ENCODE measurements at places on chromosomes 1 and 21.

- no peak for DNase-seq
Measured at GRCh38 chr1:212651521-212651920, 43.0 kb downstream of the ATF3 start.

- DNase-seq = no peak
Measured at GRCh38 chr1:193951984-193952383, 765.6 kb upstream of the B3GALT2 start.

DNA sequence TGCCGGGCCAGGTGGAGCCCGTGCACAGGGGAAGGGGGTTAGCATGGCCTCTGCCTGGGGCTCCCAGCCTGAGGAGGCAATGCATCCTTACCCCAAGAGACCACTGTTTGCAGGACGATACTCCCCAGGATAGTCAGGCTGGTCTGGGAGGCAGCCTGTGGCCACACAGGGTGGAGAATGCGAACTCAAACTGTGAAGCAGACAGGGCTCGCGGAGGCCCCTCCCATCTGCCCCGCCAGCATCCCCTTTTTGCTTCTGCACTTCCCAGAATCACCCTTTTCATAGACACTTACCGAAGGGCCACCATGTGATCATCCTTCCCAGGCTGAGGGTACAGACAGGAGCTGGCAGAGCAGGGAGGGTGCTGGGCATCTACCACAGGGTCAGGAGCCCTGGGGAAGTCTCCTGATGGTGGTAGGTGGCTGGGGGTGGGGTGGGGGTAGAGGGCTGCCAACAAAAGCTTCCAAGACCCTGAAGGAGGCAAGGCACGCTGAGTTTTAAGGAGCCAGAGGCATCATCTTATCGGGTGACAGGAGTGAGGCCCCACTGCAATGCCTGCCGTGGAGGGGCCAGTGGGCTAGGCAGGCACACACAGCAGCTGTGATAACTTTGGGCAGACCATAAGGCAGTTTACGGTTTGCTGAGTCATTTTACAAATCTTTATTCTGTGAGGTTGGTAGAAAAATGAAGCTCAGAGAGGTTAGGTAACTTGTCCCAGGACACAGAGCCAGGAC lies 31.3 kb upstream of the BTG2 start:
- no peak for DNase-seq

GRCh38 chr1:239841631-239842030 lies 250.1 kb upstream of the FMN2 start:
- DNase-seq = no peak

DNA sequence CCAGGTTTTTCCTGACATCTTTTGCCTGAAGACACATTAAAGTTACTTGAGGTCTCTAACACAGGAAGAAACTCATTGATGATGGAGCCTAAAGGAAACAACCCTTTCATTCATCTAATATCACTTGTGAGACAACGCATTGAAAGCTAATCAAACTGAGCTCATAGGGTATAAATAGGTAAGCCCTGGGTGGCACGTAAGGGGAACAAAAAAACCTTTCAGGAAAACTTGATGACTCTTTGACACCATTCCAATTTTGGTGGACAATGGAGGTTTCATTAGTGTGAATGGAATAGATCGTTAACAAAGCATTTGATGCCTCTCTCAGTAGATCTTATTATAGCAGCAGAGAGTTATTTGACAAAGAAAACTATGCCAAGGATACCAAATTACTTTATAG lies 80.7 kb upstream of the DUSP10 start:
- DNase-seq = no peak

GRCh38 chr21:46661211-46661625 lies 25.7 kb downstream of the PRMT2 start:
- no peak for DNase-seq

DNA sequence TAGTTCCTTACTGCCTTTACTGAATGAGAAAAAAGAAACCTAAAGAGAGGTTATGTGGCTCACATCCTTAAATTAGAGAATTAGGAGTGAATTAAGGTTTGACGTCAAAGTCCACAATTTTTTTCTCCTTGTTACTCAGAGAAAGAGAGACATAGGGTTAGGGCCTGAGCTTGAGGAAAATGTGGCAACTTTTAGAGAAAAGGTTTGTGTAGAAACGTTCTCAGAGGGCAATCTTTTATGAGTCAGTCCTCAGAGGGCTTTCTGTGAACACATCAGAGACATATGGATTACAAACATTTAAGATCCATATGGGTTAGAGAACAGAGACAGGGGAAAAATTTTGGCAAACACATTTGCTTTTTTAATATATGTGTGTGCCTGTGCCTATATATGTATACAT lies 242.8 kb downstream of the TGFB2 start:
- DNase-seq = no peak

DNA sequence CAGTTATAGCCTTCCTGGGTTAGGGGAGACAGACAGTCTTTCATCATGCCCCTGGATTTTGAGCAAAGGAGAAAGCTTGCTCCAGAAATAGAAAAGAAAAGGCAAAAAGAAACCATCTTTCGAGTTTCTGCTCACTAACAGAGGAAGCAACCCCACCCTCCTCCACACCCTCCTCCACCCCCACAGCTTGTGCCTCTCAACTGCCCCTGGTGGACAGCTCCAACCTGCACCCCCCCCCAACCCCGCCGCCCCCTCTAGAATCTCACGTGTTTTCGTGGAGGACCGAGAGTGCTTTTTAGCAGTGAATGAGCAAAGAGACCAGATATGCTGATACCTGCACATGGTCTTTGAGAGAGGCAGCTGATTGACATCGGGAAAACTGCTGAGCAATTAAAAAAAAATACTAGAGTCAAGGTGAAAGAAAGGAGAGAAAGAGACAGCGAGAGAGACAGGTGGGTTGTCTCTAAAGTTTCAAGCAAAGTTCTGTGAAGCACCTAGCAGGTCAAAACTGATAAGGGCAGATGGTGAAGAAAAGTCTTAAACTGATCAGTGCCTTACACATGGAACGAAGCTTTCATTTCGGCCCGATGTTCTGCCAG lies 358.3 kb downstream of the KIF26B start:
- DNase-seq = no peak

GRCh38 chr1:53919675-53920066 lies 25.7 kb downstream of the DIO1 start:
- DNase-seq = no peak

DNA sequence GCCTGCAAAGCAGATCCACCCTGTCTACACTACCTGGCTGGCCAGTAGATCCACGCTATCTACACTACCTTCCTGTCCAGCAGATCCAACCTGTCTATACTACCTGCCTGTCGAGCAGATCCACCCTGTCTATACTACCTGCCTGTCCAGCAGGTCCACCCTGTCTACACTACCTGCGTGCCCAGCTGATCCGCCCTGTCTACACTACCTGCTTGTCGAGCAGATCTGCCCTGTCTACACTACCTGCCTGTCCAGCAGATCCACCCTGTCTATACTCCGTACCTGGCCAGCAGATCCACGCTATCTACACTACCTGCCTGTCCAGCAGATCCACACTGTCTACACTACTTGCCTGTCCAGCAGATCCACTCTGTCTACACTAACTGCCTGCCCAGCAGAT lies 102.8 kb upstream of the SAMD11 start:
- DNase-seq = no peak

DNA sequence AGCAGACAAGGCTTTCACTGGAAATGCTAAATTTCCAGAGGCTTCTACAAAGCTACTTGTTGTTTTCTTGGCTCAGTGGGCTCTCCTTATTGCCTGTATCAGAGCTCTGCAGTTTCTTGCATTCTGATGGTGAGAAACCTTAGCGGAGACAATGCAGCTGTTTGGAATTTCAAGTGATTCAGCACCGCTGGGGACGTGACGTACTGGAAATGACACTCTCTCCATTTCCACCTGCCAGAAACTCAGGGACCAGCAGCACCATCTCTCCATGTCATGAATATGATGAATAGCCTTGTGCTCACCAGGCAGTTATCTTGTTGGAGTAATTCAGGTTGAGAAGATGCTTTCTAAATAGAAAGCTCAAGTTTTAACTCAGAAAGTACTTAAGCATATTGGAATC lies 497.2 kb upstream of the DEPDC1 start:
- DNase-seq = no peak

GRCh38 chr1:228778961-228779360 lies 43.7 kb downstream of the RHOU start:
- no peak for DNase-seq

DNA sequence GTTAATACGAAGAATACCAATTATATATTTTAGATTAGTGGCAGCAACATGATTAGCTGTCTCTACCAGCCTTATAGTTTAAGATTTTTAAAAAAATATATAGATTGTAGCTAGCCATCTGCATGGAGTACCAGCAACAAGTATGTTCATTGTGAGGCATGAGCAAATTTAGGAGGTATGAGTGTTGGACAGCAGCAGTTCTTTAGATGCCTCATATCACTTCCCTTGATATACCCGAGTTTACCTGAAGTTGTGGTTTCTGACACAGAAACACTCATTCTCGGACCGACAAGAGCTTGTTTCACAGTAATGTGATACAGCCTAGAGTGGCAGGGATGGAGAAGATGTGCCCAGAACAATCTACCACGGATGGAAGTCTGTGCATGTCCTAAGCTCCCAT lies 69.1 kb downstream of the RGS18 start:
- no peak for DNase-seq

GRCh38 chr1:230701895-230702768 lies 11.8 kb downstream of the AGT start:
- DNase-seq = no peak

- no peak for DNase-seq
Measured at GRCh38 chr21:15498455-15498854, 231.3 kb upstream of the USP25 start.

- no peak for DNase-seq
Measured at GRCh38 chr1:163082971-163083370, 13.8 kb downstream of the RGS4 start.

DNA sequence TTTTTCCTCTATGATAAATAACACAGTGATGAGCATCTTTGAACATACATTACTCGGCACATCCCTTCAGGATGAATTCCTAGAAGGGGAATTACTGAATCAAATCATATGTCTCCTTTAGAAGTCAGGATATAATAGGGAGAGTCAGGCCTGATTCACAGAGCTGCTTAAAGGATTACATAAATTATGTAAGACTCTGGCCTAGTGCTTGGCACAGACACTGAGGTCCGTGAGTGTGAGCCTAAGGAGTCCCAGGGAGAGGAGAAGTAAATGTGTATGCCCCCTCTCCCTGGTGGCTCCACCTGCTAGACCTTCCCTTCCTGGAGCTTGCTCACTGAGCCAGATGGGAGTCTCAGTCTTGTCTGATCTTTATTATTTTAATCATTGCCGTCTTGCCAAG lies 8.6 kb upstream of the FOXE3 start:
- DNase-seq = no peak

- no peak for DNase-seq
Measured at GRCh38 chr21:27581168-27581567, 614.3 kb upstream of the ADAMTS5 start.

DNA sequence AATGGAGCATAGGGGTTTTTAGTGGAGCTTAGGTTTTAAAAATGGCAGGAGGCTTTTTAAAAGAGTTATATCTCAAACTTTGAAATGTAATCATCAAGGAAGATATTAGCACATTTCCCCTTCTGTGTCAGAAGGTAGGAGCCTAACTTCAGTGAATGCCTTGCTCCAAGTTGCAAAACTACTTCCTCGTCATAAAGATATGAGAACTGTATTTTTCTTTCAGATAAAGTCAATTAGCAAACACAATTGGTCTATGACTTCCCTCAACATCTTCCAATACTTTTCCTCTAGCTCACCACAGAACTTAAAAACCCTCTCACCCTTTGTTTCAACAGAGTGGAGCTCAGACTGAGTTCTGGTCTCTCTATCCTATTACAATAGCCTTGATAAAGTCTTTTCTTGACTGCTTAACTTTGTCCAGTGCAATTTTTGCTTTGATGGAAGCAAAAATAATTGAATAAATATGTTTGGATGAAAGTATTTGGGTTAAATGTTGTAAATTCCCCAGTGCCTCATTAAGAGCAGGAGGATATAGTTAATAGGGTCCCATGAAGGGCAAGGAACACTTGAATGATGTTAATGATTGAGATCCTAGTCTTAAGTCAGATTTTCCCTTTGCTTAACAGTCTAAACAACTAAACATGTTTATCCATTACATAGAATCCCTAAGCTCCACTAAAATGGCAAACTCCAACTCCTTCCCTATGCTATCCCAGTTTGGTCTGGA lies 58.9 kb downstream of the TNFSF18 start:
- no peak for DNase-seq

GRCh38 chr1:8424539-8425116 lies 106.7 kb downstream of the SLC45A1 start:
- DNase-seq = no peak

DNA sequence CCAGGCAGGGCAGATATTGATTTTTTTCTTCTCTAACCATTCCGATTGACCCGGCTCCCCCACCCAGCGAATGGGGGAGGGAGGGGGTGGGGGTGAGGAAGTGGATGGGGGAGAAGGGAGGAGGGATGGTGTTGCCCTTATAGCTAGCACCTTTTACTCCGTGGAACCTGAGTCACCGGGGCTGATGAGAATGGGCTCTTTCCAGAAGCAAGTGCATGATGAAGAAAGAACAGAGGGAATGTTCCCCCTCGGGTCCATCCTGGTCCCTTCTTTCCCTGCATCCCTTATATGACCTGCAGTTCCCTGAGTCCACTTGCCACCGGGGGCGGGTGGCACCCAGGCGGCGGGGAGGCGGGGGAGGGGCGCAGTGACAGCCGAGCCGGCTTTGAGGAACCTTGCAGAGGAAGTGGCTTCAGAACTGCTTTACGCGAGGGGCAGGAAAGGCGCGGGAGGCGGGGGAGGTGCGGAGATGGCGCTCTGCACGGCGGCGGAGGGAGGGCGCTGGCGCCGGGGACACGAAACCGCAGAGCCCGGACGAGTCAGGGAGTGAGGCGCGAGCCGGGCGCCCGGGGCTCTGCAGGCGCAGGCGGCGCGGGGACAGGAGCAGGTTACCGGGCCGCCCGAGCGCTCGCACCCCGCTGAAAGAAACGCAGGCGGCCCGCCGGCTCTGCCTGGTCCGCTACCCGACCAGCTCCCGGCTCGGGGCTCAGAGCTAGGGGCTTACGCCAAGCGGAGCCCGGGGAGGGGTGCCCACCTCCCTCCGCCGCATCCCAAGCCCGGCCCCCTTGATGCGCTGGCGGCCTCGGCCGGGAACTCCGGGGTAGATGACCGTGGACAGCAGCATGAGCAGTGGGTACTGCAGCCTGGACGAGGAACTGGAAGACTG lies 49.7 kb downstream of the RASSF5 start:
- no peak for DNase-seq

GRCh38 chr1:220788900-220789299 lies 2.2 kb downstream of the MTARC1 start:
- no peak for DNase-seq

GRCh38 chr1:29858646-29859045 lies 622.3 kb downstream of the PTPRU start:
- DNase-seq = no peak

- DNase-seq = no peak
Measured at GRCh38 chr1:38529391-38529790, 330.2 kb downstream of the RRAGC start.

- no peak for DNase-seq
Measured at GRCh38 chr1:160148121-160148520, 3.3 kb upstream of the ATP1A4 start.

GRCh38 chr21:35273333-35273732 lies 224.2 kb upstream of the RUNX1 start:
- DNase-seq = no peak
